ENCODE measurements at places on chromosomes 7 and 10.

DNA sequence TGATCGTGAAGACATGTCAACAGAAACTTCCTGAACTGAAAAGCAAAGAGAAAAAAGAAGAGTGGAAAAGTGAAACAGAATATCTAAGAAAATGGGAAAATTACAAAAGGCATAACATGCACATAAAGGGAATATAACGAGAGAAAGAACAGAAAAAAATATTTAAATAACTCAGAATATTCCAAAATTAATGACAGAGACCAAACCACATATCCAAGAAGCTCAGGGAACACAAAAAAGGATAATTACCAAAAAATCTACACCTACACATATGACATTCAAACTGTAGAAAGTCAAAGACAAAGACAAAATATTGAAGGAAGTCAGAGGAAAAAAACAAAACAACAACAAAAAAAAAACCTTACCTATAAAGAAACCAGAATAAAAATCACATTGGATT, 105.5 kb downstream of the OR13A1 start:
- no peak for DNase-seq

- peak; percentile 30 for DNase-seq
Measured at GRCh38 chr7:155166673-155167370, 96.7 kb downstream of the HTR5A start.

DNA sequence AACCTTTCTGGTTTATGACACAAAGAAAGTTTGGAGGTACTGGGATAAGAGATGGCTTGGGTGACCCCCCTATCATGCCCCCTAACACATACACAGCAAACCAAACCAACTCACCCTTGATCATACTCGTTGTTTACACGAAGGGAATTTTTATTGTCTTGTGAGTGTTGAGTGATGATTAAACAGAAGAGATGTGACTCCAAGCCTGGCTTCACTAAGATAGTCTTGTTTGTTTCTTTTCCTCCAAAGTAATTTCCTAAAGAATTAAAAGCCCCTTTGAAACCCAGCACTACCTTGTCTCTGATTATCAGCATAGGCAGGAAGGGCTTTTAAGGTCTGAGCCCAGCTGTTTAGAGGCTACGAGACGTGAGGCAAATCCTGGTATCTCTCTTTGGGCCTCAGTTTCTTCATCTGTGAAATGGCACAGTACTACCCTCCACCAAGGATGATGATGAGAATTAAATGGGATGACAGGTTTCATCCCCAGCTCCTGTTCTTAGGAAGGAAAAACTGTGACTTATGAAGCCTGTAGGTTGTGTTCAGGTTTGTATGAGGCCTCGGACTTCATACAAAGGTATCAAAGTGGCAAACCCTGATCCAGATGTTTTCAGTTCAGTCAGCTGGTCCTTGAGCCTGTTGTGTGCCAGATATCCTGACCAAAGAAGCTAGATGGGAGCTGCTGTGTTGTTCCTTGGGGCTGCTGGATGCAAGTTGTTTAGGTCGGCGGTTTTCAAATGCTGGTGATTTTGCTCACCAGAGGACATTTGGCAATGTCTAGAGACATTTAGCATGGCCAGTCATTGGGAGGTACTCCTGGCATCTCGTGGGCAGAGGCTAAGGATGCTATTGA, 51.8 kb downstream of the TCF7L2 start:
- no peak for DNase-seq

- peak; percentile 70 for DNase-seq
Measured at GRCh38 chr7:106793015-106793975, 71.8 kb upstream of the PIK3CG start.

GRCh38 chr7:80630608-80631405, 7.6 kb upstream of the CD36 start:
- no peak for DNase-seq

GRCh38 chr7:2564970-2565540, 6.3 kb downstream of the IQCE start:
- no peak for DNase-seq

DNA sequence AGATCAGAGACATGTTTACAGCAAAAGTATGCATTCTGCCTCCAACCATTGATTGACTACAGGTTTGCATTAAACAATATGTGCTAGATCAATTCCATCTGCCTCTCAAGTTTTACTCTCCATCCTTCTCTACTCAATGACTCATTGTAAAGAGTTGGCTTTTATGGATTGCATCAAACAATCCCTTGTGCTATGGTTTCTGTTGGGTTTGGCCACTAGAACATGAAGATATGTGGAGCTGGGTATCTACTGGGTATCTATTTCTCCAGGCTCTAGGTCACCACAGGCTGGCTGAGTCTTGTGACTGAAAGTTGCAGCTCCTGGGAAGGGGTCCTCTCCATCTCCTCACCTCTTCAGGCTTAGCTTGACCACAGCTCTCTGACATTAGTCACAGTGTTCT, 204.7 kb downstream of the DGKI start:
- DNase-seq: no peak

GRCh38 chr7:31134246-31135188, 82.4 kb downstream of the ADCYAP1R1 start:
- DNase-seq: peak; percentile 73

DNA sequence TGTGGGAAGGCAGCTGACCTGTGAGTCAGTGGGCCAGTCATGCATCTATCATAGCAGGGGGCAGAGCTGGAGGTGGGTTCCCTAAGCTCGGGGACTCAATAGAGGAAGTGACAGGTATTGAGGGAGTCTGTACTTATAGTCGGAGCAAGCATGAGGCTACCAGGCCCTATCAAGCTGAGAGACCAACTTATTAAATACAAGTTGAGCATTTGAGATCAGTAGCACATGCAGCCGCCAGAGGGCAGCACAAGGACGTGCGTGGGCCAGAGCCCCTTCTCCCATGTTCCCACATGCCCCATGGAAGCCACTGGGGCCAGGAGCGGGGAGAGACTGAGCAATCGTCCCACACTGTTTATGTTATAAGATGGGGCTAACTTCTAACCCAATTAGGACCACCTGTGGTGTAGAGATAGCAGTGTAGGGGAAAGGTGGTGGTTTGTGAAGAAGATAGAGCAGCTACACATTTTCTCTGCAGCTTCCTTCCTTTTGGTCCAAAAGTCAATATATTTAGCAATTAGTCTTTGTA, 13.0 kb upstream of the STK31 start:
- DNase-seq: peak; percentile 77

DNA sequence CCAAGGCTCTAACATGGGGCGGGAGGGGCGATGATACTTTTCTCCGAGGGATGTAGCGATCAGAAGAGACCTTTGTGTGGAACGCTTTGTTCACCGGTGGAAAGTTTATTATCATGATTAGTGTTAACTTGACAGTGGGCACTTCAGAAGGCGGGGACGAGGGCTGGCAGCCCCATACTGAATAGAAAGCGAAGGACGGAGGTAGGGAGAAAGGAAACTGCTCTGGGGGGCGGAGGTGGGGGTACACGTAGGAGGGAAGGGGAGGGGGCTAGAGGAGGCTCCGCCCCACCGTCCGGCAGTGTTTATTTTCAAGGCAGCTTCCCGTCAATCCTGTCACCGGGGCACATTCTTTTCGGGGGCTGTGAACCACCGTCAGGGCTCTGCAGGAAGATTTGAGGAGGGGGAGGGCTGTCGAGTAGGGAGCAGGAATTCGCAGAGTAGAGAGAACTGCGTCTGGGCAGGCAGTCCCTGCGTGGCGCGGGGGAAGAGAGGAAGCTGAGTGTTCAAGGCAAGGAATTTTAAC, 9.4 kb upstream of the NKX2-3 start:
- DNase-seq: no peak

- no peak for DNase-seq
Measured at GRCh38 chr7:159070431-159071148, 74.1 kb downstream of the VIPR2 start.

GRCh38 chr10:86288695-86289576, 77.7 kb downstream of the GRID1 start:
- DNase-seq: no peak

DNA sequence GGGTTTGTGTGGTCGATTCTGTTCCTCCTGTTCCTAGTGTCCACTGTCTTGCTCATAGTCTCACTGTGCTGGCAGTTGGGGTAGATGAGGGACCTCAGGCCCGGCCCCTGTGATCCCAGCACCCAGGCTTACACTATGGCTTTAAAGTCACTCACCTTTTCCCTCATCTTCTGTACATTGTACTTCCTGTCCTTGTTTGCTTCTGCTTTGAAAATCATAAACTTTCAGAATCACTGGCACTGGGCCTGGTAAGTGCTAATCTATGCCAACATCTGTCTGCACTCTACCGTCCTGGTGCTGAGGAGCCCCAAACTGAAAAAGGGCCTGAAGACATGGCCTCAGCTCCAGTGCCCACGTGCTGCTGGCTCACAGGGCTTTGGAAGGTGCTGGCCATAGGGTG, 5.7 kb upstream of the TAS2R60 start:
- DNase-seq: no peak

GRCh38 chr7:115478426-115478825, 552.1 kb downstream of the TFEC start:
- no peak for DNase-seq

DNA sequence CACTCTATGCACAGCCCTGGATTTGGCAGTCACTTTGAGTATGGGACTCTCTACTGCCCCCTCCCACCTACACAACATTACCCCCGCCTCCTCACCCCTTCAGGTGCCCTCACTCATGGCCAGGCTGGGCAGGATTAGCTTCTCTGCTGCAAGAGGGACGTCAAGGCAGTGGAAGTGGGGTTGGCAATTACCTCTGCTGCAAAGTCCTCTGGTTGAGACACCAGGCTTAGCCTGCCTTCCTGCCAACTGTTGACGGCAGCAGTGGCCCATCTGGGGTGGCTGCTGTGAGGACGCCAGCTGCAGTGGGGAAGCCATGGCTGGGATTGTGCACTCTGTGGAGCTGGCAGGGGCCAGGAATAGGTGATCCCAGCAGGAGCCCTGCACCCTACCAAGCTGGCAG, 26.7 kb downstream of the SVIL start:
- DNase-seq: no peak

DNA sequence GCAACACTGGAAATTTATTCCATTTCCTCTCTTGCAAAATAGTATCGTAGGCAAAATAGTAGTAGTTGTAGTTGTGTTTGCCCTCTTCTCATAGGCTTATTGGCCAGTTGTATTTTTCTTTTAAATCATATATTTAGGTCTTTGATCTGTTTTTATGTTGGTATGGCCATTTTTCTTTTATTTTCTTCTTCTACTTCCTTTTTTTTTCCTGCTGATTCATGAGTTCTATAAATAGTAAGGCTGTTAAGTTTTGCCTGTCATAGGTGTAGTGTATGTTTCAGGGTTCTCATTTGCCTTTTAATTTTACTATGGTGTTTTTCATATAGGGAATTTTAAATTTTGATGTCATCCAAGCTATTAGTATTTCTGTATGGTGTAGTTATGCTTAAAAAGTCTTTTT, 25.4 kb upstream of the MRC1 start:
- no peak for DNase-seq

- no peak for DNase-seq
Measured at GRCh38 chr10:60414111-60414510, 24.4 kb upstream of the ANK3 start.

DNA sequence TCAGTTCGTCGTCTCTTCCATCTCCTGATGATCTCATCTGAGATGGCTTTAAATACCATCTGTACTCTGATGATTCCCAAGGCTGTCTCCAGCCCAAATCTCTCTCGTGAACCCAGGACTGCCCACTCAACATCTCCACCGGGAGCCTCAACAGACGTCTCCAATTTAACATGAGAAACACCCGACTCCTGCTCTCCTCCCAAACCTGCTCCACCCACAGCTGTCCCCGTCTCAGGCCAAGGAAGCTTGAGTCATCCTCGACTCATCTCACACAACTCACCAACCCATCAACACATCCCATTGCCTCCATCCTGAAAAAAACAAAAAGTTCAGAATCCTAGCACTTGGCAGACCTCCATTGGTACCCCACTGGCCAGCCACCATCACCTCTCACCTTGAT, 29.7 kb upstream of the CALN1 start:
- DNase-seq: no peak

DNA sequence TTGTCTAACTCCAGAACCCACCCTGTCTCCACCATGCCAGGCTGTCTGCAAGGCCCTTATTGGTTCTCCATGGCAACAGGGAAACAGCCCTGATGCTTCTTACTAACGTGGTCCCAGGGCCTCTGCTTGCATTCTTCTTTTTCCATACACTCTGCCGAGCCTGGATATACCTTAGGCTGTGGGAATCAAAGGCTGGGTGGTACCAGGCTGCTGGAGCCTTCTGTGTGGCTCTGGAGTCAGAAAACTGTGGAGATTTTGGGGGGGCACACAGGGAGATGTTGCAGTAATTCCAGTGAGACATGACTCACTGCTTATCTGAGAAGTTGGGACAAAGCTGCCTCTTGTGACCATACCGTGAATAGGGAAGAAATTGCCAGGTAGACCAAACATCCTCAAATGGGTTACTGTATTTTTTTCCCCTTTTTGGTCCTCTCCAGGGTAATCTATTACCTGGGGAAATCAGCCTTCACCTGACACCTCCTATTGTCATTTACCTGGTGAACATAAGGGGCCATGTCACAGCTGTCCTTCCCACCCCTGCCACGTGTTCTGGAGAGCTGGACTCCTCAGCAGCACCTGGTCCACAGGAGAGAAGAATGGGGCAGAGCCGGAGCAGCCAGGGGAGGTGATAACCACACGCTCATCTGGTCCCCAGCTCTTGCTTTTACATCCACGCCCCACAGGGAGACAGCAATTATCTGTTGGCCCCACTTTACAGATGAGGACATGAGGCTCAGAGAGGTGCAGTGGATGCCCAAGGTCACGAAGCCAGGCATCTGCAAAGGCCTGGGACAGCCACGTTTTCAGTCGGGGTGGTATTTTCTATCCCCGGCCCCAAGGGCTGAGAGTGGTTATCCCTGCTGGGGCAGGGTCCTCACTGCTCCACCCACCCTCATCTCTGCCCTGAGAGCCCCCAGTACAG, 4.6 kb downstream of the CHST3 start:
- DNase-seq: no peak

DNA sequence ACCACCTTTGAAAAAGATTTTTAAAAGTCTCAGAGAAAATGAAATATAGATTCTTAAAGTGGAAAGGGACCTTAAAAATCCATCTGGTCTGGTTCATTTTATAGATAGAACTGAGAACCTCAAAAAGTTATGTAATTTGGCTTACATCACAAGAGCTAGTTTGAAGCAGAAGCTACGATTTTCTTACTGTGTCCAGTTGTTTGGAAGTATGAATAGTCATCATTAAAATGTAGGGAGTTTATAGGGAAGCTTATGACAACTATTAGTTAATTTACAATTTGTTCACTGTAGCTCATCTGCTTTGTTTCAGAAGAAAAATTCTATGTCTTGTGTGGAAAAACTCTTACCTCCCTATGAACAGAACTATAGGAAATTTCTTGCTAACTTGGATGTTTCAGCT, 26.9 kb downstream of the ZEB1 start:
- no peak for DNase-seq

DNA sequence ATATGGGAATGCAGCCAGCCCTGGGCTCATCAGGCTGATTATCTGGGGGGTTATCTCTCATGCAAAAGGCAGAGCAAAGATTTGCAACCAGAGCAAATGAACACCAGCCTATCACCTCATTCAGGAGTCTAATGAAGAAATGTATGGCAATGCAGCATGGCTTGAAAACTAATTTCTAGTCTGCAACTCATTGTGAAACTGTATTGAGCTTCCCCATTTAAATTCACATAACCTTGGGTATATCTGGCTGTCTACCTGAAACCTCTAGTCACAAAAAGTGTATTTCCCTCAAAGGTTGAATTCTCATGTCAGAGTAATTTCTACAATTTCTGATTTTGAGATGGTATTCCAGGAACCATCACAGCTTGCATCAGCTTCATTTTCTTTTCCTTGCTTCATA, 240.0 kb downstream of the SDHAF3 start:
- no peak for DNase-seq

Data from OCI-LY7 (cell line).